ENCODE measurements at places on chromosomes 7 and 10.

DNA sequence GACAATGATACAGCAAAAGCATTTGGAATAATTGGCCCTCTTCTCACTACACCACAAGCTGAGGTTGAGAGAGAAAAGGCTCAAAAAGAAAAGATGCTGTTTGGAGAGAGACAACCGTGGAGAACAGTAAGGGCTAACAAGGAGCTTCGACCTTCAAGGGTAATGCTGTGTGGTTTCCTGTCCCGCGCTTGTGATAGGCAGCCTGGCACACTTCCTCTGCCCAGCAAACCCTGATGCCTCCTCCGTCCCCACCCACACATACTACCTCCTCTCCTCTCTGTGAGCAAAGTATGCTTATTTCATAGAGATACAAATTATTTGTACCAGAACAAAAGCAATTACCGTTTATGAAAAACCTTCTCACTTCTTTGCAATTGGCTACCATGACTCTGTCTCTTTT, 755.4 kb downstream of the KCNMA1 start:
- peak; percentile 25 for DNase-seq

DNA sequence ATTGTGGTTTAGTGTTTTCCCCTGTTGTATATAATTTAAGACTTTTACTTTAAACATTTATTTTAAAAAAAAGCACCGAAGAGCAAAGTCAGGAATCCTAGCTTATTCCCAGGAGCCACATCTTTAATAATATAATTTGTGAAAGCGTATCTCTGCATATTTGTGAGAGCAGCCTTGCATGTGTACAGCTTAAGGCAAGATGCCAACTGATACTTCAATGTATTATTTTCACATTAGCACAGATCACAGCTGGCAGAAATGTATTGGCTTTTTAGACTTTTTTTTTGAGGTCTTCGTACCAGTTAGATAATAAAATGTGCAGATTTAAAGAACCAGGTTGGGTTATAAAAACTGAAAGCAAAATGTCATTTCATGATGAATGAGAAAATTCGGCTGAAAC, 845.7 kb upstream of the POT1 start:
- DNase-seq = no peak

DNA sequence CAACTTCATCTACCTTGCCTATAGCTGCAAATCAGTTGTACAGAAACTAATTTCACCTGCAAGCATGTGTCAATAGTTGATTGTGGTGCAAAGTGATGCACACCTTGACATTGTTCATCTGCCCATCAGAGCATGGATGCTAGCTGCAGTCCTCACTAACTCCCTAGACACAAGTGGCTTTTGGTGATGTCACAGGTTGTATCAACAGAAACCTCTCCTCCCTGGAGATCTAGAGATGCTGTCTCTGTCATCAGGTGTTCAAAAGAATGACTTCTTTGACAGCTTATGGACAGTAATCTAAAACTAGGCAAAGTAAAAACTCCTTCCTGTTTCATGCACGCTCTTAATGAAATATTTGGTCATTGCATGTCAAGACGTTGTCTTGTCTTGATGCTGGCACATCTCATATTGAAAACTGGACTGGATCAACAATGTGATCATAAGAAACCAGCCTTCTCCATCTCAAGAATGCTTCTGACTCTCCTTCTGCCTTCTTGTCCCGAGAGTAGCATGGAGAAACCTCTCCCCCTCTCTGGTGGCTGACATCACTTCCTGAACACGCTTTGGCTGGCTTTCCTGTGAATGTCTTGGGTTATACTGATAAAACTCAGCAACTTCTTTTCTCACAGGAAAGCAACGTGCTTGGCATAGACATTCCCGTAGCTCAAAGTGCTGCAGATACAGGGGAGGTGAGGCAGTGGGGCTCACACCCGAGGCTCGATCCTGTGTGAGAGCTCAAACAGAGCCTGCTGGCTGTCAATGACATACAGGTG, 176.2 kb upstream of the CDCA7L start:
- DNase-seq = no peak

DNA sequence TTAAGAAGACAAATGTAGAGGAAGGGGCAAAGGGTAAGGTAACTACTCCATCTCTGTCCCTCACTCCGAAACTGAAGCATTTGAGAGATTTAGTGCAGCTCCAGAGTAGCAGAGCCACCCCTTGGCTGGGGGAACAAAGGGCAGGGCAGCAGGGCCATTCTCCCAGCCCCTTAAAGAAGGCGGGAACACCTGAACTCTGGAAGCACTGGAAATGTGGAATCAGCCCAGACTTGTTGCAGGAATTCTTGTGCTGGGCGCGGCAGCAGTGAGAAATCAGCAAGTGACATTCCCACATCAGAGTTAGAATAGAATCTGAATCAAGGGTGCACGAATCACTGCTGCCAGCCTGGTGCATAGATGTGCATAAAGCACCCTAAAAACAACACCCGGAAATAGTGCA, 34.4 kb upstream of the GRM8 start:
- no peak for DNase-seq

DNA sequence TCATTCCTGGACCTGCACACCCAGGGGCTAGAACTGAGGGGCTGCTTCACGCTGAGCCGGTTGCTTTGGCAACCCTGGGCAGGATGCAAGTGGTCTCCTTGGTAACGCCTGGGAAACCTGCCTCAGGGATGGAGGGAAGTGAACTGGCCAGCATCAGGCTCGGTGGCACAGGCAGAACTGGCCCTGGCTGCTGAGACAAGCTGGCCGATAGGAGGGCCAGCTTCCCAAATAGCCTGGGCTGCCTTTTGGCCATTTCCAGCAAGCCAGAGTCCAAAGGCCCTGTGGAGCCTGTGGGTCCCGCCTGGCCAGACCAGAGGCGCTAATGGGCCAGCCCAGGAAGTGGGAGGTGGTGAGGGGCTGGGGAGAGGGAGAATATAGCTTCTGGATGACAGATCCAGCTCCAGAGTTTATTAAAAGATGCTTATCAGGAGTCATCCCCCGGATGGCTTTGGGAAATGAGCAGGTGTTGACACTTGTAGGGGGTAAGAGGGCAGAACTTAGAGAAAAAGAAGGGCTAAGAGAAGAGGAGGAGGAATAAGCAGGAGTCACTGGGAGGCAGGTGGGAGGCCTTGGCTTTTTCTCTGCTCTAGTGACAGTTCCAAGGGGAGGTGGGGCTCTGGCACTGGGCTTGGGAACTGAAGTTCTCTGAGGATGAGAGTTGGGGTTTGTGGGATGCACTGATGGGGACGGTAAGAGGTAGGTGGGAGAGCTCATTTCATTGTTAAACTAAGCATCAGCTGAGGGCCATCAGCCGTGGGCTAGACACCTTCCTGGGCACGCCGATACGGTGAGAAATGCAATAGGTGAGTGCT, 9.6 kb downstream of the NEURL1 start:
- DNase-seq = no peak

- no peak for DNase-seq
Observed at GRCh38 chr7:45649560-45650346, 75.6 kb downstream of the ADCY1 start.

- no peak for DNase-seq
Observed at GRCh38 chr10:66071907-66072306, 853.9 kb upstream of the LRRTM3 start.

- no peak for DNase-seq
Observed at GRCh38 chr7:39356172-39356925, 209.9 kb upstream of the YAE1 start.
